ENCODE measurements at places on chromosomes 16 and 17.

DNA sequence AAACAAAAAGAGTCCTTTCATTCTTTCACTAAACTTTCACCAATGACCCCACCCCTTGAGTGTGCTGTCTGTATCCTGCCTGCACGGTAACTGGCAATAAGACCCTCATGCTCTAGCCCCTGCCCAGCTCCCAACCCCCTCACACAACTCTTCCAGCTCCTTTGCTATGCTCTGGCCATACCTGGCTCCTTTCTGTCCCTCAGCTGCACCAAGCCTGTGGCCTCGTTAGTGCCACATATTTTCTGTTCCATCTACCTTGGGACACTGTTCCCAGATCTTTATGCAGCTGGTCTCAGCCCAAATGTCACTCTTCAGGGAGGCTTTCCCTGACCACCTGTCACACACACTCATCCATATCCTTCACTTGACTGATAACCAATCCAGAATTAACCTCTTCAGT, 47.3 kb downstream of the C16orf82 start:
- DNase-seq = no peak

DNA sequence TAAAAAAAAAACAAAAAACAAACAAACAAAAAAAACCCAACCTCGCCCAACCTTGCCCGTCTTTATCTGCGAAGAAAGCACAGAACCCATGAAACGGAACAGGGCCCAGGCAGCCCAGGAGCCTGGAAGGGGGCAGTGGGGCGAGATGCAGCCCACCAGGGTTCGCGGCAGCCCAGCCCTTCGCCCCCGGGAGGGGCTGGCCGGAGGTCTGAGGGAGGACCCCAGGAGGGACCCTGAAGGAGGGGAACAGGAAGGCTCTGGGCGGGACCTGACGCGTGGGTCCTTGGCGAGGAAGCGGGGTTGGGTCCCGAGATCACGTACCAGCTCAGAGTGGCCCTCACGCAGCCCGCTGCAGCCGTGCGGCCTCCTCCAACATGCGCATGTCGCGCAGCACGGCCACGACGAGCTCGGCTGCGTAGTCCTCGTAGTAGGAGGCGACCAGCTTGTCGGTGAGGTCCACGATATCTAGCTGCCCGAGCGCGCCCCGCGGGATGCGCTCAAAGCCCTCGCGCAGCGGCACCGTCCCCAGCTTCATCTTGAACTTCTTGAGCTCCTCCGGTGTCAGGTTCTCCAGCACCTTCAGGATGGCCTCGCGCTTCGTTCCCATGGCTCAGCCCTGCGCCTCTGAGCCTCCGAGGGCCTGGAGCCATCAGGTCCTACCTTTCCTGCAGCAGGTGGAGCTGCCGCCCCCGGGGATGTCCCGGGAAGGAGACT, at the start of gene PYDC1:
Gene PYDC1 (minus strand): TSS at position 714 of the 714 bp plus-strand sequence. CDS start 107 bp downstream, at position 607.
- DNase-seq = peak; percentile 45

- no peak for DNase-seq
Observed at GRCh38 chr17:57994436-57994835, 6.4 kb upstream of the VEZF1 start.

DNA sequence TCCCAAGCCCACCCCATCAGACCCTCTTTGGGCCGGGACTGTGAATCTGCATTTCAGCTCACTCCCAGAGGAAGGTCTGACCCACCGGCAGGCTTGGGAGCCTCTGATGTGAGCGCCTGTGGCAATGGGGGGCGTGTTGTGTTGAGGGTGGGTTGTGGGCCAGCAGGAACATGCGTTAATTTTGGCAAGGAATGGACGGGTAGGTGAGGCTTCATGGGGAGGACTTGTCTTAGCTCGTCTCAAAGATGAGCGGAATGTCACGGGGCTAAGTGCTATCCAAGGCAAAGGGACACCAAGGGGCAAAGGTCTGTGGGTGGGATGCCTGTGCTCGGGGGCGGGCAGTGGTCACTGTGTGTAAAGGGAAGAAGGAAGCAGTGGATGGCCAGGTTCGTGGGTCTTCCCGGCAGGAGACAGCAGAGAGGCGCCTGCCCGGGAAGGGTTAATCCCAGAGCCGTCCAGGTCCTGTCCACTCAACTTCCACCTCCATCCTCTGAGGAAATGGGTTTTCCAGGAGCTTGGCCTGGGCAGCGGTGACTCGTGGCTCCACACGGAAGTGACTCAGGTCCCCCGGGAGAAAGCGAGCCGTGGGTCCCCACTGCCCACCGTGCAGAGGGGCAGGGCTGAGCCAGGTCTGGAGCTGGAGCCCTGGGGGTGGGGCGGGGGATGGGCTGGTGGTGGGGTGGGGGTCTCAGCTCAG, 17.4 kb downstream of the ADGRG1 start:
- DNase-seq = no peak

- peak; percentile 32 for DNase-seq
Observed at GRCh38 chr16:11128211-11129141, 127.5 kb downstream of the SOCS1 start.

DNA sequence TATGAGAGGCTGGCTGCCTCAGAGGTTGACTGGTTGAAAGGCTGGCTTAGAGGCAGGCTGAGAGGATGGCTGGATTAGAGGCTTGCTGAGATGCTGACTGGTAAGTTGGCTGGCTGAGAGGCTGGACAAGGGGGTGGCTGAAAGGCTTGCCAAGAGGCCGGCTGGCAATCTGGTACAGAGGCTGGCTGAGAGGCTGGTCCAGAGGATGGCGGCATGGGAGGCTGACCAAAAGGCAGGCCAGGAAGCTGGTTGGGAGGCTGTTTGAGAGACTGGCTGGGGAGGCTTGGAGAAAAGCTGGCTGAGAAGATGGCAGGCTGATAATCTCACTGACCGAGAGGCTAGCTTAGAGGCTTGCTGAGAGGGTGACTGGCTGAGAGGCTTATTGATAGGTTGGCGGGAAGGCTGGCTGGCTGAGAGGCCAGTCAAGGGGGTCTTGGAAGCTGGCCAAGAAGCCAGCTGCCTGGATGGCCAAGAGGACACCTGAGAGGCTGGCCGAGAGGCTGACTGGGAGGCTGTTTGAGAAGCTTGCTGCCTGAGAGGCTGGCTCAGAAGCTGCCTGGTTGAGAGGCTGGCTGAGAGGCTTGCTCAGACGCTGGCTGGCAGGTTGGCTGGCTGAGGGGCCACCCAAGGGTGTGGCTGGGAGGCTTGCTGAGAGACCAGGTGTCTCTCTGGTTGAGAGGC, 34.2 kb upstream of the ACSM2B start:
- no peak for DNase-seq

GRCh38 chr17:35099908-35100307, 19.8 kb downstream of the RAD51D start:
- no peak for DNase-seq

DNA sequence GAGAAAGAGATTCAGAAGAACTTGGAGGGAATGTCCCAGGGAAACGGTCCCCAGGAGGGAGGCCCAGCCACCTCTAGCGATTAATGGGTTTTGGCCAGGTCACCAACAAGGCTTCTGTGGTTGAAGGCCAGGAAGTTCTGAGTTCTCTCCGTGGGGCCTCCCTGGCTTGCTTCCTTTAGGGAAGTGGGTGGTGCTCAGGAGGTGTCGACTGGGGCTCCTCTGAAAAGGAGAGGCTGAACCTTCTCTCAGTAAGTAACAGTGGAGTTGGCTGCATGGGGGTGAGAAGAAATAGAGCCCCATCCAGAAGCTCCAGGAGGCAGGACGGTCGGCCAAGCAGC, 77.1 kb upstream of the GSE1 start:
- peak; percentile 62 for DNase-seq

- DNase-seq = no peak
Observed at GRCh38 chr16:15652293-15653001, 2.4 kb downstream of the NDE1 start.

- DNase-seq = peak; percentile 4
Observed at GRCh38 chr17:66304304-66305174, 2.1 kb downstream of the PRKCA start.

DNA sequence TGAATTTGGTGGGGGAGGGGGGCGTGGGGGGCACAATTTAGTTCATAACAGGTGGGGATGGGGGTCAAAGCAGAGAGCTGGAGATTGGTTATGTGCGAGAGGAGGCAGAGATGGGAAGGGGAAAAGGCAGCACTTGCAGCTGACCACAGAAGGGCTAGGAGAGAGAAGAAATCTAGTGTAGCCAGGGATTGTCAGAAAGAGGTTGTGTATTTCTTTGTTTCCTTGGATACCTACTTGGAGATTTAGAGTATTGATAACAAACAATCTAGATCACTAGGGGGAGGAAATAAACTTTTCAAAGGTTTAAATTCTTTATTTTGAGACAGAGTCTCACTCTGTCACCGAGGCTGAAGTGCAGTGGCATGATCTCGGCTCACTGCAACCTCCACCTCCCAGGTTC, 47.1 kb upstream of the YPEL2 start:
- no peak for DNase-seq

- no peak for DNase-seq
Observed at GRCh38 chr16:75416904-75417565, 16.3 kb downstream of the CFDP1 start.

GRCh38 chr17:17076066-17076465, 33.8 kb downstream of the MPRIP start:
- no peak for DNase-seq

DNA sequence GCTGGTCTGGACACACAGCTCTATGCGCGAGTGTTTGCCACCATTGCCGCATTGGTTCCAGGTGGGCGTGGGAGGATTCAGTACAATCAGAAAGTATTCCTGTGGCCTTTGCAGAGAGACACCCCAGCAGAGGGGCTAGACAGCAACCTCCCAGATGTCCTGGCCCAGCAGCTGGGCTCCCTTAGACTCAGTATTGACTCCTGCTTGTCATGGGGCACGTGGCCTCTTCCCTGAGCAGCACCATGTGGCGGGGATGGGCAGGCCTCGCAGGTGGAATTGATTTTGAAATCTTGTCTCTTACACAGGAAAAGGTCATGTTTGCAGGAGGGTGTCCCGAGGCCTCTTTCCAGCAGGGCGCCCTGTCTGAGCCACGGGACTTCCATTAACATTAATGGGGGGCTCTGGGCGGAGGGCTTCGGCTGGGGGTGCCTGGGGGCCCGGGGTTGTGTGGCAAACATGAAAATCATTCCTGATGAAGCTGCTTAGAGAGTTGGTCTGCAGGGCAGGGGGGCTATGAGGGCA, 96.4 kb downstream of the C16orf78 start:
- no peak for DNase-seq

GRCh38 chr16:69094501-69094900, 11.0 kb upstream of the HAS3 start:
- DNase-seq = no peak

GRCh38 chr17:51046514-51047384, 73.9 kb downstream of the SPAG9 start:
- no peak for DNase-seq

GRCh38 chr16:89720551-89720812, 216 bp downstream of the VPS9D1 start:
- DNase-seq = peak; percentile 12
